ENCODE measurements at places on chromosomes 7 and 10.
A peak's percentile ranks its signal among the peaks of the same experiment; 100 is the strongest.

- DNase-seq: no peak
These were observed 196.4 kb downstream of the EVX1 start for GRCh38 chr7:27438881-27439589.

DNA sequence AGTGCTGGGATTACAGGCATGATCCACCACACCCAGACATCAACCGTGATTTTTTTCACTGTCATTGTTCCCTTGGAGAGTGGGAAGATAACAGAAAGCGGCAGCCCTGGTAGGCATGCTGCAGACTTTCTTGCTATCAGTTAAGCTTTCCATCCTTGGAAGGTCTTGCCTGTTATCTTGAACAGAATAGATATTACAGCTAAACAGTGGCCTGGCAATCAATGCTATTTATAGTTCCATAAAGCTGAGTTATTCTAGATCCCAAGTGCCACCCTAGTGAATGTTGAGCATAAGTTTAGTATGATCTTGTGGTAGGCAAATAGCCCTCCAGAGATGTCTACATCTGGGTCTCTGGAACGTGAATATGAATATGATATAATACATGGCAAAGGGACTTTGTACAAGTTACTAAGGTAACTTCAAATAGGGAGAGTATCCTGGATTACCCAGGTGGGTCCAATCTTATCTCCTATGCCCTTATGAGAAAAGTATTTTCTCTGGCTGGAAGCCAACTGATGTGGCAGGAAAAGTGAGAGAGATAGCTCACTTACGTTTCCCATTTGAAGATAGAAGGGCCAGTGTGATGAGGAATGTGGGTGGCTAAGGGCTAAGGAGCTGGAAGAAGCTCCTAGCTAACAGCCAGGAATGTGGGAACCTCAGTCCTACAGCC is 609.1 kb upstream of the IGFBP3 start:
- no peak for DNase-seq

- no peak for DNase-seq
These were observed 33.3 kb downstream of the ARHGAP19 start for GRCh38 chr10:97259119-97259518.

DNA sequence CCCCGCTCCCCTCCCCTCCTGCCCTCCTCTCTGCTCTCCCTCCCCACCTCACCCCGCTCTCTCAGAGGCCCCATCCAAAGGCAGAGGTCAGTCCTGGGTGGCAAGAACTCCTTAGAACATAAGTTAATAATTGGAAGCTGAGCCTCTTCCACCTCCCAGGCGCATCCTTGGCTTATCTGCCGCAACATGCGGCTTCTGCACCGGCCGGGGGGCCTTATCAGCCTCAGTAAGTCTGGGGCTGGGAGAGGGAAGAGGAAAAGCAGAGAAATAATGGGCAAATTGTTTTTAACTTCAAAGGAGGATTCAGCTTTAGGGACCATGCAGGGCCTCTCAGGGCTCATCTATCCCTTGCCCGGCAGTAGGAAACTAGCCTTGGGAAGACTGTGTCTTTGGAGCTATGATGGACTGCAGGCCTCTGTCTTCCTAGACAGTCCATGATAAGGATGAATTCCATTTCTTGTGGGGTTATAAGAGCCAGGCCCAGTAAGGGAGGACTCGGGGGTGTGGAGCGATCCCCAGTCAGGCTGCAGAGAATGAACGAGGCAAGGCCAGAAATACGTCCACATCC is 411.6 kb downstream of the PLXNA4 start:
- no peak for DNase-seq

- DNase-seq: no peak
These were observed 604 bp upstream of the SHTN1 start for GRCh38 chr10:117005527-117006055.

- DNase-seq: peak; percentile 26
These were observed 41.5 kb upstream of the SMIM30 start for GRCh38 chr7:113159746-113160339.

DNA sequence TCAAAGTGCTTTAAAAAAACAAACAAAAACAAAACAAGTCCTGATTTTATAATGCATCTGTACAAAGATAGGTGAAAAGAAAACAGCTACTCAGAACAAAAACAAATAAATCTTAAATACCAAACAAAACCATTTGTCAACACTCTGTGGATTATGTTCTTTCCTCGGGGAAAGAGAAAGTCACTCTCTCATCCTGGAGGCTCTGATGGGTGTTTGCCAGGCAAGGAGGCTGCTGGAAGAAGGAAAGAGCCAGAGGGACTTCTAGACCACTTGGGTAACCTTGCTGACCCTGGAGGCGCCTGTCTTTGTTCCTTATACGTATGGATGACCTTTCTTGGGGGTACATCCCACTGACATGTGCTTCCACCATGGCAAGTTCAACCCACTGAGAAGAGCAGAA is 92.8 kb downstream of the ZRANB1 start:
- no peak for DNase-seq

DNA sequence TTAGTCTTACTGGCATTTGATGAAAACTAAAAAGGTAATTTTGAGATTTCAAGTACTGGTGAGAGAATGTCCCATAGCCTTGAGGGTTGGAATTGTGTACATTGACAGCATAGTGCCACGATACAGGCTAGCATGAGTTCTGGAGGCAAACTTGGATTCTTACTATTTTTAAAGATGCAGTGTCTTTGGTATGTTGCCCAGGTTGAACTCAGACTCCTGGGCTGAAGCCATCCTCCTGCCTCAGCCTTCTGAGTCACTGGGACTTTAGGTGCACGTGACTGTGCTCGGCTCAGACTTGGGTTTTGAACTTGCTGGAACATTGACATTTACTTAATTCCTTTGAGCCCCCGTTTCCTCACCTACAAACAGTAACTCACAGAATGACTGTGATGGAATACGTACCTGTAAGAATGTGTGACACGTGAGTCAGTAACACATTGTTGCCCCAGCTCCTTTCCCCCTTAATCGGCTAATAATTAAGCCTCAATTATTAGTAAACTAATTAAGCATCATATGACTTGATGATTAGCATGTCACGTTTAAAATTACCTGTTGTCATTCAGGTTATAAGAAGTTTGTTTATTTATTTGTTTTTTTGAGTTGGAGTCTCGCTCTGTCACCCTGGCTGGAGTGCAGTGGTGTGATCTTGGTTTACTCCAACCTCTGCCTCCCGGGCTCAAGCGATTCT is 10.6 kb downstream of the DNAJB6 start:
- no peak for DNase-seq

- DNase-seq: no peak
These were observed 64.6 kb downstream of the SNX10 start for GRCh38 chr7:26356229-26356628.

DNA sequence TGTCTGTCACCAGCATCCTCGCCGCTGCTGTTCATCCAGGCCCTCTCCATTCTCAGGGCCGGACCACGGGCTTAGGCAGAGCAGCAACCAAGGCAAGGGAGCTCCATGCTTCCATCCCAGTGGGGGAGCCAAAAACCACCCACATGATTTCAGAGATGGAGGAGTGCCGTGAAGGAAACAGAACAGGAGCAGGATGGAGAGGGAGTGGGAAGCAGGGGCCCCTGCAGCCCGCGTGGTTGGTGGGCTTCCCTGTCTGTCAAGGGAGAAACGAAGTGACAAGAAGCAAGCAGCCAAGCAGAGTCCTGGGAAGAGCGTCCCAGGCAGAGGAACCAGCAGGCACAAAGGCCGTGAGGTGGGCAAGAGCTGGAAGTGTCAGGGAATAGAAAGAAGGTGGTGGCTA is 95.7 kb downstream of the SLIT1 start:
- no peak for DNase-seq

DNA sequence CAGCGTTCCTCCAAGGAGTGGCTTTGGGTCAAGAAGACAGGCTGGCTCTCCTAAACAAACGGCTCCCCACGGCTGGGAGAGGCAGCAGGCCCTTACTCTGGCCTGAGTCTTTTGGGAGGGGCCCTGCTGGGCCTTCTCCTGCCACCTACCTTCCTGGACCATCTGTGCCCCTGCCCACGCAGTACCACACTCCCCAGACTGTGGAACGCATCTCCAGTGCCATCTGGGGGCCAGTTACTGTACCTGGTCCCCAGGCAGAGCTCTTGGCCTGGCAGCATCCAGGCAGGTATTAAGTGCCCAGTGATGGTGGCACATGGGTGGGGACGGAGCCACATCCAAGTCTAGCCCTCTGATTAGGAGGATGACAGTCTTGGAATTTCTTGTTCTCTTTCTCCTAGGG is 14.4 kb downstream of the ALKBH4 start:
- no peak for DNase-seq

- DNase-seq: no peak
These were observed 27.0 kb downstream of the CALML3 start for GRCh38 chr10:5551531-5552375.

DNA sequence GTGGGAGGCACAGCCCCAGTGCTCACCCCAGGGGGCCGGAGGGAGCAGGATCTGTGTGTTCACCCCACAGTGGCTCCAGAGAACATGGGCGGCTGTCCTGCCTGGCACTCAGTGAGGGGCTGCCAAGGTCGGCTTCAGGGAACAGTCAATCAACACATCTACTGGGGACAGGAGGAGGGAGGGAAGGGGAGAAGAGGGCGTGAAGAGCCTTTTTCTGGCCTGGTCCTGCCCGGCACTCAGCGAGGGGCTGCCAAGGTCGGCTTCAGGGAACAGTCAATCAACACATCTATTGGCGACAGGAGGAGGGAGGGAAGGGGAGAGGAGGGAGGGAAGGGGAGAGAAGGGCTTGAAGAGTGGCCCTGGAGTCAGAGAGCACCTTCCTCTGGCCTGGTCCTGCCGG is 184.9 kb downstream of the ADARB2 start:
- DNase-seq: no peak

DNA sequence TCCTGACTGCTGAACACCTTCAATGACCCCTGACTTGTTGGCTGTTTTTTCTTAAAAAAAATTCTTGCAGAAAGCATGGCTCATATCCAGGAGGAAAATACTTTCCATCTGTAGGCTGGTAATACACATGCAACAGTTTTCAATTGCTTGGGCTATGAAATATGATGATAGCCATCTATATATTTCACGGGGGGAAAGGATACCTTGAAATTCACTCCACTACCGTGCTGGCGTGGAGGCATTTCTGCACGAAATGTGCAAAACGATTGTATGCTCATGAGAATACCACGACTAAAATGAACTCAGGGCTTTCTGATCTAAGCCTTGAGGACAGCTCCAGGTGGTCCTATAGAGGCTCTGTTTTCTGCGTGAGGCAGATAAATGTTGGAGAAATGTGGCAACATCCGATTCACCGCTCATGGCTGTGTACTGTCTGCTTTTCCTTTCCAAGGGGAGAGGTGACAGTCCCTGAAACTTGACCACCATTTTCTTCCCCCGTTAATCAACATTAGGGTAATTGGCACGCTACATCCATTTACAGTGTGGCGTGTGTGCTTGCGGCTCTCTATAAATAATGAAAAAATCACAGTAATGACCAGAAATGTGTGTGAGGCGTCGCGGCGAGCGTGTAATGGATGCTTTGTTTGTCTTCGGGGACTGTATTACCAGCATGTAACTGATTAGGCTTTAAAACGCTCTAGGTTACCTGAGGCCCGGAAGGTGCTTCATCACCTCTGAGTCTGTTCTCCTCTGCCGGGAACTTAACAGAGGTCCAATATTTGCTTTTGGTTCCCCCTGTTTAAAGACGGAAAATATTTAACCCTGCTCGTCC is 12.8 kb upstream of the CARD11 start:
- peak; percentile 25 for DNase-seq

DNA sequence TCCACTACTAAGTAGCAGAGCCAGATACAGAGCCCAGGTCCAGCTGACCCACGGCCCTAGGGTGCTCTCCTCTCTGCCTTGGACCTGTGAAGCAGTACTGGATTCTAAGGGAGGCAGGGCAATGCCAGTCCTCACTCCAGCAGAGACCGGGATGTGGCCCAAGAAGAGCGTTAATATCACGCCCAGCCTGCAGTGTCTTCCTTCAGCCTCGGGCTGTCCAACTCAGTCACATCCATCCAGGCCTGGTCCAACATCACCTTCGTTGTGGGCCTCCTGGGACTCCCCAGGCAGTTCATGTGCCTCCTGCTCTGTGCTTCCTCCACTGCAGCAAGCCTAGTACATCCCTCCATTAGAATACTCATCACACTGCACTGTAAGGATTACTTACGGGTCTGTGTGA is 114.5 kb downstream of the GRID1 start:
- no peak for DNase-seq

Measured in NCI-H2081 treated with DMSO at 0.1 percent for 48 hours (cell line).